ENCODE measurements at places on chromosomes 1 and 21.

- DNase-seq: no peak
These were observed 1.2 kb upstream of the VPS45 start for GRCh38 chr1:150066328-150066727.

- DNase-seq: no peak
These were observed 10.5 kb upstream of the TAF1A start for GRCh38 chr1:222600281-222600680.

- DNase-seq: no peak
These were observed 8.5 kb upstream of the DMBX1 start for GRCh38 chr1:46480959-46481646.

GRCh38 chr1:44302541-44302940, 52.5 kb downstream of the ERI3 start:
- DNase-seq: no peak

- DNase-seq: no peak
These were observed 9.7 kb upstream of the CLCC1 start for GRCh38 chr1:108972951-108973350.
